ENCODE measurements at places on chromosomes 4 and X.

DNA sequence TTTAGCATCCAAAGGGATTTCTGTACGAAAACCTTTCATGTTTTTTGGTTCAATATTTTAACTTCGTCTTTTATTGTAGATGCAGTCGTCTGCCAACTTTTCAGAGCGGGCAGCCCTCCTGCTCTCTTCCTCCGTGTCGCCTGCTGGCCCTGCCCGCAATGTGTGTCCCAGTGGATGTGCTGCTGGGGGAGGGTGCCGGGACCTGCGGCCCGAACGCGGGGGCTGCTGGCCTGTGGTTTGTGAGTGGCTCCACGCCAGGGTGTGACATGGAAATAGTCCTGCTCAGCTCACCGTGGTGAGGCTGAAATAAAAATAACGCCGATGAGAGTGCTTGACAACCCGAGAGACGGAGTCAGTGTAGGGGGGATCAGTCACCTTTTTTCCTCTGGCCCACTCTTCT lies 59.7 kb upstream of the GRPEL1 start:
- no peak for DNase-seq
- peaks cover 6% of the 10 kb centered on the region for H3K27me3 ChIP-seq
- H3K4me1 ChIP-seq = no peaks in the 10 kb centered on the region
- no peak overlapping the region for H3K4me3 ChIP-seq
- no peak overlapping the region for H3K27ac ChIP-seq

DNA sequence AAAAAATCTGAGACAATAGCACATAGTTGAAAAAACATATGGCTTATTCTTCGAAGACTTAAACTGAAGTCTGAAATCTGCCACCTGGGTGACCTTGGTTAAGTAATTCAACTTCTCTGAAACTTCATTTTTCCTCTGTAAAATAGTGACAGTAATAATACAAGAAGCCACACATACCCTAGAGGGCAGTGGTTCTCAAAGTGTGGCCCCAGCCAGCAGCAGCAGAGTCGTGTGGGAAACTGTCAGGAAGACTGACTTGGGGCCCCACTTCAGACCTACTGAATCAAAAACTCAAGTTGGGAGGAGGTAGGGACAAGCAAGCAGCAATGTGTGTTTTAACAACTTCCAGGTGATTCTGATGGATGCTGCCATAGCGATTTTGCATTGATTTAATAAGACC lies 249.9 kb downstream of the HNRNPD start:
- DNase-seq = no peak
- no peaks in the 10 kb centered on the region for H3K36me3 ChIP-seq
- H3K27me3 ChIP-seq = peaks cover 5% of the 10 kb centered on the region
- no peaks in the 10 kb centered on the region for H3K4me1 ChIP-seq
- H3K27ac ChIP-seq = no peak overlapping the region

GRCh38 chrX:630007-630611 lies 482 bp upstream of the SHOX start:
- no peak overlapping the region for H3K4me3 ChIP-seq
- no peak for DNase-seq
- H3K36me3 ChIP-seq = no peaks in the 10 kb centered on the region

GRCh38 chrX:42000836-42001235 lies 77.5 kb upstream of the CASK start:
- H3K4me3 ChIP-seq = no peak overlapping the region
- no peak for DNase-seq
- H3K27ac ChIP-seq = no peak overlapping the region
- peaks cover 3% of the 10 kb centered on the region for H3K27me3 ChIP-seq
- H3K36me3 ChIP-seq = no peaks in the 10 kb centered on the region

GRCh38 chr4:111792632-111793031 lies 352.6 kb upstream of the FAM241A start:
- no peaks in the 10 kb centered on the region for H3K36me3 ChIP-seq
- no peak for DNase-seq
- H3K4me3 ChIP-seq = no peak overlapping the region
- peaks cover 6% of the 10 kb centered on the region for H3K27me3 ChIP-seq
- no peak overlapping the region for H3K27ac ChIP-seq
- no peaks in the 10 kb centered on the region for H3K4me1 ChIP-seq
